ENCODE measurements at places on chromosomes 1 and 21. TPM values are rescaled to one million over a fixed set of nuclear protein-coding genes. Genes with fewer than 3 reads are reported as not detected.
A peak's percentile ranks its signal among the peaks of the same experiment; 100 is the strongest.

ARTN gene
- total RNA-seq: 3.8 TPM

DNA sequence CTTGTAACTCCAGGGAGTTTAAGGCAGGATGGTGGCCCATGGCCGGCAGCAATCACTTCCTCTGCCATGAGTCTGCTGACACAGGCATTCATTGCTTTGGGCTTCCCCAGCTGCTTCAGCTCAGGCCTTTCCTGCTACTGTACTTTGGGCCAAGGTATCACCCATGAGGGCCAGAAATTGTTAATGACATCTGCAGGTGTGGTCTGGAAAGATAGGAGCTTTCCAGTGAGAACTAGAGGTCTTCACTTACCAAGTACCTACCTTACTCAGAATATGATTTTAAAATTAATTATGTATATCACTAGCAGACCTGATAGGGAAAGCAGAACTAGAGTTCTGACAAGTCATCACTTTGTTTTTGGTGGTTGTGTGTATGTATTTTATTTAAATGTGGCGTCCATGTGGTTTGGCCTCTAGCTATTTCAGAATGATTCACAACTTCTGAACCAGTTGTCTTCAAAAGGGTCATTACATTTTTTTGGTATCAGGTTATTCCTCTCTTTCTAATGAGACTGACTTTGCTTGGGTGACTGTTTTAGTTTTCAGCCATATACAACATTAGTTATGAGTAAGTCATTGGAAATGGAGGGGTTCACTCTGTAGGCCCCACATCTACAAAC, 2.7 kb downstream of the RGL1 start:
- DNase-seq: no peak

IQGAP3 gene
- 3.5 TPM for total RNA-seq

DNA sequence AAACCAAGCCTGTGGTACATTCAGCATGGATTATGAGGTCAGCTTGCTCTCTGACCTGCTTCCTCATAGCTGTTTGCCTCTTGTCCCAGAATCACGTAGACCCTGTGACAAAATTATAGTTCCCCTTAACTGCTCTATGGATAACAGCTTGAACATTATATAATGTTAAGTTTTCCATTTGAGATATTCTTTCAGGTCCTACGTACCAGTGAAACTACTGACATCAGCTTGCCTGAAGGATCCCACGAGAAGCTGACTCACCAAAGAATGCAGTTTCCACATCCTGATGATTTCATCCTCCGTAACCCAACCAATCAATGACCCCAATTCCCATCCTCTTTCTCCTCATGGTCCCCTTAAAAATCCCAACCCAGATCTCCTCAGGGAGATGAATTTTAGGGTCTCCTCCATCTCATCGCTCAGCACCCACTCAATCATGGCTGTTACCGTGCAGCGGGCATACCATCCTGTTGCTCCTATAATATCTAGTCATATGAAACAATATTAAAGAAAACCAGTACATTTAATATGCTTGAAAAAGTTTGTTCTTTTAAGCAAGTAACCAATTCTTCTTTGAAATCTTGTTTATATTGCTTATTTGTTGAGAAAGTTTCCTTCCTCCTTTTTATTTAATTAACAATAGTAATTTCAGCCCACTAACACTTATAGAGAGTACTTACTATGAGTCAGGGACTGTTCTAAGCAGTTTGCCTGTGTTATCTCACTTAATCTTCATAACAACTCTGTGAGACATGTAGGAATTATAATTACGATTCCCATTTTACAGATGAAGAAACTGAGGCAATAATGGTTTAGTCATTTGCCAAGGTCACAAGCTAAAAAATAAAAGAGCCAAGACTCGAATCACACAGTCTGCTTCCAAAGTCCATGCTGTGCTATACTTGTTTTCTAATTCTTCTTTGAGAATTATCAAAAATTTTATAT, 27.4 kb downstream of the CHML start:
- no peak for DNase-seq

DNA sequence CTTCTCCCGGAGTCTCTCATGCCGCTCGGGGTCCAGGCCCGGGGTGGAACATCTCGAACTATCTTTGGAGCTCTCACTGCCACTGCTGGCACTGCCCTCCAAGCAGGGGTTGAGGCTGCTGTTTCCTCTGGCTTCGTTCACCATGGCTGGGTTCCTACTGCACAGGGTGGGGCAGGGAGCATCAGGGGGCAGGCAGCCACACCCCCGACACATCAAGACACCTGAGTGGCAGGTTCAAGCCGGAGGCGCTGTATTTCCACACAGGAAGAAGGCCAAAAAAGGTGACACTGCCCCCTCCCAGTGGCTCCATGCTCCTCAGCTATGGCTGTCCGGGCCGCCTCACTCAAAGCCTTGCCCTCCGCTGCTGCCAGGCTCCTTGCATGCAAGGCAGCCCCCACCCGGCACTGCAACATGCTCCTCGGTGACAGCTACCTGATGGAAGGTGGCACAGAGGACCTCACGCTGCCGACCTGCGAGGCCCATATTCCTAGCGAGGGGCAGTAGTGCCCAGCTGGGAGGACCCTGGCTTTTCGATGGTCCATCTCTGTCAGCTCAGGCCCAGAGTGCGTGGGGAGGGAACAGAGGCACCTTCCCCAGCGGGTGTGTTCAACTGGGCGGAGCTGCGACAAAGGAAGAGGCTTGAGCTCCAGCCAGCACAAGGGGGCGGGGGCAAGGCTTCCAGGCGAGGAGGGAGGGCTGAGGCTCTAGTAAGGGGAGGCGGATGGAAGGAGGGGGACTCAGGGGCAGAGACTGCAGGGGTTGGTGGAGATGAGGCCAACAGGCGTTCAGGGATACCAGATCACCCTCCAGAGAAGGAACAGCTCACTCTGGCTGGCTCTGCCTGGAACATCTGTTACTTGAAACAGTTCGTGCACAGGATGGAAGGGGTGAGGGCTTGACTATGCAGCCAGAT, 2.5 kb downstream of the MTHFR start:
- DNase-seq: peak; percentile 83

AMY1C gene
- total RNA-seq: not detected

GRCh38 chr1:229581485-229581884, 23.0 kb upstream of the ABCB10 start:
- DNase-seq: no peak

- peak; percentile 26 for DNase-seq
These were observed 106.5 kb upstream of the SLC44A3 start for GRCh38 chr1:94713472-94714141.

GBP3 gene
- 51.9 TPM for total RNA-seq

HFM1 gene
- 1.4 TPM for total RNA-seq

PLEKHA6 gene
- total RNA-seq: 6.9 TPM

DNA sequence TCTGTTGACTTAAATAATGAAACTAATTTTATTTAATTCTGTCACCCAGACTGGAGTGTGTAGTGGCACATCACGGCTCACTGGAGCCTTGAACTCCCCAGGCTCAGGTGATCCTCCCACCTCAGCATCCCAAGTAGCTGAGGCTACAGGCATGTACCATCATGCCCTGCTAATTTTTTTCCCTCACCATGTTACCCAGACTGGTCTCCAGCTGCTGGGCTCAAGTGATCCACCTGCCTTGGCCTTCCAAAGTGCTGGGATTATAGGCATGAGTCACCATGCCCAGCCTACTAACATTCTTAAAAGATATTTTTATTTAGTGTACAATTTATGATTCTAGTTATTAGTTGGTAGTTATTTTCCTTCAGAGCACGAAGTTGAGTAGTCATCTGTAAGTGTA, 49.5 kb downstream of the NRDC start:
- no peak for DNase-seq

AMPD1 gene
- 0.41 TPM for total RNA-seq

DNA sequence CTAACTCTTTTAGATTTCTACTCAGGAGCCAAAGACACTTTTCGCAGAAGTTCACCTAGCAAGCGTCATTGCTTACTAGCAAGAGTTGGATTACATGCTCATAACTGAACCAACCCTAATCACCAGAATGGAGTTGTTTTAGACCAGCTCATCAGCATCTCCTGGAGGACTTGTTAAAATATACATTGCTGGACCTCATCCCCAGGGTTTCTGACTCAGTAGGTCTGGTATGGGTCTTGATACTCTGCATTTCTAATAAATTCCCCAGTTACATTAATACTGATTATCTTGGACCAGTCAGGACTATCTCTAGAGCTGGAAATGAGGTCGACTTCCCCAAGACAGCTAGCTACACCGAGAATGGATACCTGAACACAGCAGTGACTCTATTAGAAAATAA, 9.7 kb upstream of the PRDX6 start:
- no peak for DNase-seq

IL6R gene
- total RNA-seq: 25.8 TPM

GRCh38 chr1:36463463-36463802, 751 bp downstream of the MRPS15 start:
- no peak for DNase-seq
